Jurkat, Clone E6-1 (cell line): ENCODE measurements at places on chromosomes 11 and 22.

GRCh38 chr11:57368106-57368844 lies 12.7 kb downstream of the PRG3 start:
- DNase-seq: no peak

- DNase-seq: no peak
Observed at GRCh38 chr11:123899792-123900191, 2.2 kb upstream of the OR8D4 start.

- no peak for DNase-seq
Observed at GRCh38 chr11:79094616-79095015, 346.2 kb downstream of the TENM4 start.

DNA sequence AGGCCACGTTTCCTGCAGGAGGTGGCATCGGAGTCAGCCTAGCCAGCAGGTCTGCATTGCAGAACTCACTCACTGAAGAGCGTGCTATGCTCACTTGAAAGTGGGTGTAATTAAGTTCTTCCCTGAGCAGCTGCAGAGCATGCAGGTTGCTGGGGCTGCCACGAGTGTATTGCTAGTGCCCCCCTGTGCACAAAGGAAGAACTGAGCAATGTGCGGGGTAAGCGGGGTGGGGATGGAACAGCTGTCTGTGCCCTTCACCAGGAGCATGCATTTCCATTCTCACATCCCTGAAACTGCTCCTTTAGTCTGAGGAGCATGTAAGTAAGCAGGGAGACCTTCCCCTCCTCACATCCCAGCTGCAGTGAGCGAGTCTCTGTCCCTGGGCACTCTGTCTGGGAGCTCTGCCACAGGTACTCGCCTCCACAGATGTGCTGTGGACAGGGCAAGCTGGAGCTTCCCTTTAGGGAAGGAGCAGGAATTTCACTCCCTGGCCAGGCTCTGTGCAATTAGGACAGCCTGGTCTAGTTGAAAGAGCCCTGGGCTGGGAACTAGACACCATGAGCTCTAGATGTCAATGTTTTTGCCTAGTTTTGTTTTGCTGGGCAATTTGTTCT lies 1031.8 kb downstream of the NTM start:
- peak; percentile 19 for DNase-seq

DNA sequence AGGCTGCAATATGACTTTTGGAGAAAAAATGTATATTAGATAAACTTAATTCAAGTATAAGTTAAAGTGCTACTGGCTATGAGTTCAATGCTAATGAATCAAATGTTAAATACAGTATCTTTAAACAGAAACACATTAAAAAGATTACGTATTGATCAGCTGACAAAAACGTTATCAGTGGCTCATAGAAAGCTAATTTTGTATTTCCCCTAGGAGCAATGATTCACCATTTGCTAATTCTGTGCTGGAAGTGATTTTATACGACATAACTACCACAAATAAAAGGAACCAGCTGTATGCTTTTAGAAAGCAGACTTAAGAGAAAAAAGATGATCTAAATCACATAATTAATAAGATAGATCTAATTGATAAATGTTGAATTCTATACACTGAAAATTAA lies 43.6 kb downstream of the MRE11 start:
- no peak for DNase-seq

DNA sequence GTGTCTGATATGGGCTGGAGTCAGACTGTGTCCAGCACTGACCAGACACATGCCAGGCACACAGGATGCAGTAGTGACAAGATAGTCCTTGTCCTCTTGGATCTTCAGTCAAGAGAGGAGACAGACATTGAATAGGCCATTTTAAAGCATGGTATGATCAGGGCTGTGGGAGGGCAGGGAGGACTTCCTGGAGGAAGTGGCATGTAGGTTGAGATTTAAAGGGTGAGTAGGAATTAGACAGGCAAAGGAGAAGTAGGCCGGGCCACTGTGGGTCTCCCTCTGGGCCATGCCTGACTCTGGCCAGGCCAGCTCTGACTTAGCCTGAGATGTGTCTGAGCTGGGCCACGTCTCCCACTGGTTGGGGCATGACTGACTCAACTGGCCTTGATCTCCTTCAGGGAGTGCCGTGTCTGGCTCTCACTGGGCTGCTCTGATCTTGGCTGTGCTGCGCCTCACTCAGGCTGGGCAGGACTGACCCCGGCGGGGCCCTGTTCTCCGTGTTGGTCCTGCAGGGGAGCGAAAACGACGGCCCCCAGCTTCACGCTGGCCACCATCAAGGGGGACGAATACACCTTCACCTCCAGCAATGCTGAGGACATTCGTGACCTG lies 71.2 kb downstream of the MYO7A start:
- DNase-seq: no peak

- no peak for DNase-seq
Observed at GRCh38 chr11:134062265-134063123, 6.4 kb upstream of the JAM3 start.

DNA sequence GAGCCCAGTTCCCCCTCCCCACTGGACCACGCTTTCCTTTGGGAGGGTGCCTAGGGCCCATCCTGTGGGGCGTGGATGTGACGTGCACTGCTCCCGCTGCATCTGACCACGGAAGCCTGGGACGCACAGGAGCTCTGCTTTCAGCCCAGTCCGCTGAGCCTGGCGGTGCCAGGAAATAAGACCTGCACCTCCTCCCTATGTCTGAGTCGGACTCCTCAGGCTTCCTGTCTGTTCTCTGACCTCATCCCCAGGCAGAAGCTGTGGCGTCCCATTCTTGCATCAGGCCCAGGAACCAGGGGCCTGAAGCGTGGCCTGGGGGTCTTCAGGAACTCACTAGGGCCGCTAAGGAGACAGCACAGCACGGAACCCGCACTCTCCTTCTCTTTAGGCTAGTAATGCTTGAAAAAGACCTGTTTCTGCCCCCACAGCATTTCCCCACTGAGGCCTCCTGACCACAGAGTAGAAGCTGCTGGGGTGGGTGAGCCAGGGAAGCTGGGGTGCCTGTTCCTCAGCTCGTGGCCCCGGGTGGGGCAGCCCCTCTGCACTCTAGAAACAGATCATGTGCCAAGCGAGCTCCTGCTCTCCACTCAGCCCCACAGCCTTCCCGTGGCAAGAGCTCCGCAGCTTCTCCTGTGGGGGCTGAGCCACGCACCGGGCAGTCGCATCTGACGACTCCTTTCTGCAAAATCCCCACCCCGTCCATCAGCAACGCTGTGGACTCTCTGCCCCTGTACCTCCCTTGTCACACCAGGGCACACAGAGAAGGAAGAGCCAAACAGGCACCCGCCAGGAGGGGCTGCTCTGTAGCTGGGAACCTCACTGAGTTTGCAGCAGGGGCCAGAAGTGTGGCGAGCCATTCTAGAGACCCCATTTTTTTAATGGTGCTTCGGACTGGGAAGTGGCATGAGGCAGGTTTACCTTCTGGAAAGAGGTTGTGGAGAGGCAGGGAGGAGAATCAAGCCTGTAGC lies 22.6 kb downstream of the MOV10L1 start:
- DNase-seq: no peak

DNA sequence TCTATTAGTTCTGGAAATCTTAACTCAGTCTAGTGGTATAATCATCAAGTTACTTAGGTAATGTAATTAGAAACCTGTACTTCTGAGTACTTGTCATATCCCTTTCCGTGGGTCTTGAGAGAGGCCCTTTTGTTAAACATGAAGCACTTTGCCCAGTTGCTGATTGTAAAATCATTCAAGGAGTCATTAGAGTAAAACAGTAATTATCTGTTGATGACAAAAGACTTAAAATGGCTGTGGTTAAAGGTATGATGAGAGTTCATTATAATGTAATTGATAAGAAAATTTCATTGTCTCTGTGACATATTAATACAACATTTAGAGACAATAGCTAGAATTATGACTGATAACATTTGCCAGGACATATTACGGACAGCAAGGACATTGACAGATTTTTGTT lies 34.3 kb downstream of the PRR5L start:
- no peak for DNase-seq

DNA sequence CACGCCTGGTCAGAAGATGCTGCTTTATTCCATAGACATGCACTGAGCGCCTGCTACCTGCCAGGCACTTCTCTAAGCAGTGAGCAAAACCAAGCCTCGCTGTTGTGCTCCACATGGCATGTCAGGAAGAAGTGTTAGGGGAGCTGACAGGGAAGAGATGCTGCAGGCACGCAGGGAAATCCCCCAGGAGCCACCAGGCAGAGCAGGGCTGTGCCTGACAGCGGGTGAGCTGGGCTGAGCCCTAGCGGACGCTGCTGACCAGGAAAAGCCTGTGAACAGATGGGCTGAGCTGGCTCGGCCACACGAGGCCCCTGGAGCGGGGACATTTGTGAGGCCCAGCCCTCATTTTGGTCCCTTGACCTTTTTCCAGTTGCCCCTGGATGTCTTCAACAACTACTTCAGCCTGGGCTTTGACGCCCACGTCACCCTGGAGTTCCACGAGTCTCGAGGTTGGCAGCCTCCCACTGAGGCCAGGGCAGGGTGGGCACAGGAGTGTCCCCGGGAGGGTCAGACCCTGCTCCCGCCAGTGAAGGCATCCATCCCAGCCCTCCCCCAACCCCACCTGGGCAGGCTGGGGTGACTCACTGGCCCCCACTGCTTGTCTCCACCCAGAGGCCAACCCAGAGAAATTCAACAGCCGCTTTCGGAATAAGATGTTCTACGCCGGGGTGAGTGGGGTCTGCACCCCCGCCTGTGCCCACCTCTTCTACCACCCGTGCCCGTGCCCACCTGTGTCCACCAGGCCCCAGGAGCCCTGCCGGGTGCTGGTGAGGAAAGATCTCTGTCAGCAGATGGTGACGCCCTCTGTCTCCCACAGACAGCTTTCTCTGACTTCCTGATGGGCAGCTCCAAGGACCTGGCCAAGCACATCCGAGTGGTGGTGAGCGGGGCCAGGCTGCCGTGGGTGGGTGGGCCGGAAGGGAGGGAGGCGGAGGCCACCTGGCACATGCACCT lies 7.4 kb upstream of the MDK start:
- DNase-seq: no peak

GRCh38 chr11:111676878-111677585 lies 74.8 kb downstream of the SIK2 start:
- DNase-seq: no peak

DNA sequence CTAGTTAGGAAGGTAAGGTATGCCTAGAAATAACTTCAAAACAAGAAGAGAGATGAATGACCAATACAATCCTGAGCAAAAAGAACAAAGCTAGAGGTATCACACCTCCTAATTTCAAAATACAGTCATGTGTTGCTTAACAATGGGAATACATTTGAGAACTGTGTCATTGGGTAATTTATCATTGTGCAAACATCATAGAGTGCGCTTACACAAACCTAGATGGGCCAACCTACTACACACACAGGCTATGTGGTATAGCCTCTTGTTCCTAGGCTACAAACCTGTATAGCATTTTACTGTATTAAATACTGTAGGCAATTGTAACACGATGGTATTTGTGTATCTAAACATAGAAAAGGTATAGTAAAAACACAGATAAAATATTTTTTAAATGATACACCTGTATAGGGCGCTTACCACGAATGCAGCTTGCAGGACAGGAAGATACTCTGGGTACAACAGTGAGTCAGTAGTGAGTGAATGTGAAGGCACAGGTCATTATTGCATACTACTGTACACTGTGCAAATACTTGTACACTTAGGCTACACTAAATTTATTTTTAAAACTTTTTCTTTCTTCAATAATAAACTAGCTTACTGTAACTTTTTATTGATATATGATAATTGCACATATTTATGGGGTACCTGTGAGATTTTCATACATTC lies 48.2 kb downstream of the STK33 start:
- no peak for DNase-seq

DNA sequence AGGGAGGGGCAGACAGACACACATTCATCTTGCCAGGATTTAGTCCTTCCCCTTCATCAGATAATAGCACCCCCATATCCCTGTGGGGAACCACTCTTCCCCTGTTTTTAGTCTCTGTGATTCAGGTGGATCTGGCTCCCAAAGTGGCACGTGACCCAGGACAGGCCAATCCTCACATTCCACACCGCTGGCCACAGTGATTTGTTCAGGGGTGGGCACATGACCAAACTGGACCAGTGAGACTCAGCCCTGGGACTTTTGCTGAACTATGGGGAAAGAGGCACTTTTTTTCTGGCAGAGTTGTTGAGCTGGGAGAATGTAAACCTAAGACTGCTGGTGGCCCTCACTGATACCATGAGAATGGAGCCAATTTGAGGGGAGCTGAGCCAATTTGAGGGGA lies 19.1 kb upstream of the KCNJ11 start:
- DNase-seq: no peak

GRCh38 chr11:68841718-68842426 lies at the start of gene CPT1A:
CPT1A (minus strand) TSS chr11:68841916; CDS start chr11:68815474, 26,442 bp downstream.
- peak; percentile 48 for DNase-seq
